ENCODE measurements at places on chromosomes 6 and 20.

- DNase-seq = no peak
These were observed 28.1 kb downstream of the PTPN1 start for GRCh38 chr20:50538276-50538675.

- no peak for DNase-seq
These were observed 349.2 kb downstream of the MAFB start for GRCh38 chr20:40339661-40340449.

- DNase-seq = no peak
These were observed 75.2 kb downstream of the COL21A1 start for GRCh38 chr6:56172144-56172543.

DNA sequence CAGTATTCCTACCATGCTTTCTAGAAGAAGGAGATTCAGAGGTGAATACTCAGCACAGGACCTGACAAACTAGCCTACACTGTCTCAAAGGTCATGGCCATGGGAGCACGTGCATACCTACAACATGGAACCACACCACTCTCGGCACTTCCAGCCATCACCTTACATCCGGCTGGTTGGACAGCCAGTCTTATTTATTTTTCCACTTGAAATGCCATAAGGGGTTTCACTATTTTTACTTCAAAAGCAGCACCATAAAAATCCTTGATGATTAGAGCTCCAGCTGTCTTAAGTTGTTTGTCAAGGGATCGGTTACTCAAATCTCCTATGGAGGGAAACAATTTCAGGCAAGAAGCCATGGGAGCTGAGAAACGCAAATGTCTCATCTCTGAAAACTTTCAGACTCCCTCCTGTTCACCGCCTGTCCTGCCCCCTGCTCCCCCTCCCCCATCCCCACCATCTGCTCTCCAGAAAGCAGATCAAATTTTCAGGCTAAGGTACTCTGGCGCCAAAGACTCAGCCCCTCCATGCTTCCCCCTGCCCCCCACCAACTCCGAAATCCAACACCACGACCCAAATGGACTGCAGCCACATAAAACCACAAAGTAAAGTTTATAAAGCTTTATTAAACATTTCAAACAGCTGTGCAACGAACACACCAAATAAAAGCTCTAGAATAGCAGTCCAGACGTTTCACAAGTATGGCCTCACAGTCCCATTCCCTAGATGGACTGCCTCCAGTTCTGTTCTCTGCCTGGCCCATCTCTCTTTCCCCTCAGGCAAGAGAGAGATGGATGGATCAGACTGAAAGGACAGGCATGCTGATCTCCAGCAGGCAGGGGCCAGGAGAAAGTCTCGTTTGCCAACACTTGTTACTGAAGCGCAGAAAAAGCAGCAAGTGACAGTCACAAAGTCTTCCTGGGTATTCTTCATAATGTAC is 4.0 kb upstream of the NNAT start:
- DNase-seq = no peak

- no peak for DNase-seq
These were observed 203.3 kb upstream of the CST7 start for GRCh38 chr20:24745617-24746350.

All from stimulated activated CD4-positive, alpha-beta T cell treated with anti-CD3 and anti-CD28 coated beads, Interleukin-12 subunit alpha, Interleukin-12 subunit beta, amount 100 ng/mL, for 24 hours (primary cell).